Endothelial cell of umbilical vein (primary cell): ENCODE measurements at places on chromosomes 4 and X. TPM values are rescaled to one million over a fixed set of nuclear protein-coding genes. Genes with fewer than 3 reads are reported as not detected.

DNA sequence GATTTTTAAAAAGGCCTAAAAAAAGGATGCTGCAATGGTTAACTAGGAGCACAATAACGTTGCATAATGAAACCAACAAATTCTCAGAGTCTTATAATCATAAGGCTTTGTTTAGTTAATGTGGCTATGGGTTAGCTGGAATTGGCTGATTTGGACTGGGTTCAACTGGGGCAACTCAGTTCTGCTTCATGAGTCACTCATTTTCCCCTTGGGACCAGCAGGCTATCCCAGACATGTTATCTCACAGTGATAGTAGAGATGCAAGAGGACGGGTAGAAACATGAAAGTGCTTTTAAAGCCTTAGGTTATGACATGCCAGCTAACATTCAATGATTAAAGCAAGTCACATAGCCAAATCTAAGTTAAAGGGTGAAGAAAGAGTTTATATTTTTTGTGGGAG, 189.2 kb upstream of the GK2 start:
- no peak overlapping the region for H3K4me3 ChIP-seq
- H3K27ac ChIP-seq = no peak overlapping the region

- H3K4me3 ChIP-seq = no peak overlapping the region
- no peaks in the 10 kb centered on the region for H3K27me3 ChIP-seq
- no peaks in the 10 kb centered on the region for H3K36me3 ChIP-seq
- no peak for DNase-seq
Measured at GRCh38 chrX:110097920-110098319, 95.0 kb downstream of the TMEM164 start.

Gene MAGEC2
- not detected in 2 replicates for total RNA-seq

Gene CACNA1F
- total RNA-seq = not detected in 2 replicates

Gene FOXR2
- not detected in 2 replicates for total RNA-seq
